ENCODE measurements at places on chromosomes 4 and X.

DNA sequence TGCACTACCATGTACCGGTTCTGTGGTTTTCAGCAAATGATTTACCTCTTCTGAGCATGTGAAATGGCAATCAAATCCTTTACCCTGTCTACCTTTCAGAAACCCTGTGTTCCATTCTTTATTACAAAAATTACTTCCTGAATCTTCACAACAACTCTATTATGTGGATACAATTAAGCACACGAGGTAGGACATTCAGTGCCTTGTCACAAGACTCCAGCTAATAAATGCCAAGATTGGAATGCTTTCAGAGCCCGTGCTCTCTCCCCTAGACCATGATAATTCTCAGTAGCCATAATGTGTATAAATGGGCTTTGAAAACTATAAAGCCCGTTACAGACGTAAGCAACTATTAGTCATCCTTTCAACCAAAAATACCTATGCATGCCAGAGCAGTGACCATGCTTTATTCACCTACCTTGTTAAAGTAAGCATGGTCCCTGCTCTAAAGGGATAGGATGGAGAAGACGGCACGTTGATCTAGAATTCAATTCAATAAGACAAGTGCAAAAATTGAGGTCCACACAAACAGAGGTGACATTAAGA lies 2.4 kb downstream of the RXFP1 start:
- no peak for DNase-seq

GRCh38 chrX:107629540-107629909 lies 1.2 kb downstream of the PRPS1 start:
- peak; percentile 54 for DNase-seq

GRCh38 chr4:128385683-128386304 lies 98.2 kb upstream of the PGRMC2 start:
- no peak for DNase-seq

- no peak for DNase-seq
Observed at GRCh38 chr4:155526452-155527169, 140.0 kb upstream of the GUCY1A1 start.

DNA sequence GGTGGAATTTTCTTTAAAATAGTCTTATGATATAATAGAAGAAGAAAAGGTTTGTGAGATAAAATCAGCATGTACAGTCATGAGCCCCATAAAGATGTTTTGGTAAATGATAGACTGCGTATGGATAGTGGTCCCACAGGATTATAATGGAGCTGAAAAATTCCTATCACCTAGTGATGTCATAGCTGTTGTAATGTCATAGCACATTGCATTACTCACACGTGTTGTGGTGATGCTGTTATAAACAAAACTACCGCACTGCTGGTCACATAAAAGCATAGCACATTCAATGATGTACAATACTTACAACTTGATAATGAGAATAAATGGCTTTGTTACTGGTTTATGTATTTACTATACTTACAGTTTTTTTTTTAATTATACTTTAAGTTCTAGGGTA lies 715.2 kb upstream of the HTR2C start:
- no peak for DNase-seq

- DNase-seq, result no peak
Observed at GRCh38 chr4:76559236-76560071, 124.4 kb downstream of the SHROOM3 start.

DNA sequence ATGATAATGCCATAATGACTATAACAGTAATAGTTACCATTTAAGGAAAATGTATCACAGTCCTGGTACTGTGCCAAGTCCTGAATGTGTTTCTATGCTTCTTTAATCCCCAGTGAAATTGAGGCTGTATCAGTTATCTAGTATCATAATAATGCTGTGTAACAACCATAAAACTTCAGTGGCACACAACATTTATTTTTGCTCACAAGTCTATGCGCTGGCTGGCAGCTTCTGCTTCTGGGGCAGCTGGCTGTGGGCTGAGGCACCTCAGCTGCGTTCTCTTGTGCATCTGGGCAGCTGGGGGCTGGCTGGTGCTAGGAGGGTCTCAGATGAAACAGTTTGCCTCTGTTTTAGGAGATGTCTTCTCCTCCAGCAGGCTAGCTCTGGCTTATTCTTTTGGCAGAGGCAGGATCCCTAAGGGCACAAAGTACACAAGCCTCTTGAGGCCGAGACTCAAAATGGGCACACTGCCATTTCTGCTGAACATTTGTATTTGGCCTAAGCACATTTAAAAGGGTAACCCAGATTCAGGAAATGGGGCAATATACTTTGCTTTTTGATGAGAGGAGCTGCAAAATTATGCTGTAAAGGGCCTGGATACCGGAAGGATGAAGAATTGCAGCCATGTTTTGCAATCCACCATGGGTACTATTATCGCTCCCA lies 62.6 kb upstream of the DHX15 start:
- DNase-seq, result no peak

DNA sequence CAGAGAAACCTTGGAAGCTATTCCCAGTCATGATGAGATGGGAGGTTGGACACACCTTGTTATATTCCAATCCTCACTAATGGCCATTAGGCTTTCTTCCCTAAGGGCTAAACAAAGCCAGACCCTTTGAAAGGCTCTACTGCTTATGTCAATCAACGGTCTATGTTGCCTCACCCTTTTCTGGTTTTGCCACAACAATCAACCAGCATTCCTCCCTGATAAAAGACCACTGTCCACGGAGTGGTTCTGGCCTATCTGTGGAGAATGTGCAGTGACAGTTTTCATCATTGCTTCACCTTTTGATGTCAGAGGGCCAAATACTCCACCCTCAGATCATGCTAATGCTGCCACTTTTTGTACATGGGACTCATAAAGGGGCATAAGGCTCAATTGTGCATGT lies 913.4 kb downstream of the RPA4 start:
- DNase-seq, result no peak

GRCh38 chr4:81218206-81218605 lies 3.2 kb upstream of the PRKG2 start:
- no peak for DNase-seq

GRCh38 chrX:55039471-55039870 lies 8.7 kb upstream of the ALAS2 start:
- no peak for DNase-seq

DNA sequence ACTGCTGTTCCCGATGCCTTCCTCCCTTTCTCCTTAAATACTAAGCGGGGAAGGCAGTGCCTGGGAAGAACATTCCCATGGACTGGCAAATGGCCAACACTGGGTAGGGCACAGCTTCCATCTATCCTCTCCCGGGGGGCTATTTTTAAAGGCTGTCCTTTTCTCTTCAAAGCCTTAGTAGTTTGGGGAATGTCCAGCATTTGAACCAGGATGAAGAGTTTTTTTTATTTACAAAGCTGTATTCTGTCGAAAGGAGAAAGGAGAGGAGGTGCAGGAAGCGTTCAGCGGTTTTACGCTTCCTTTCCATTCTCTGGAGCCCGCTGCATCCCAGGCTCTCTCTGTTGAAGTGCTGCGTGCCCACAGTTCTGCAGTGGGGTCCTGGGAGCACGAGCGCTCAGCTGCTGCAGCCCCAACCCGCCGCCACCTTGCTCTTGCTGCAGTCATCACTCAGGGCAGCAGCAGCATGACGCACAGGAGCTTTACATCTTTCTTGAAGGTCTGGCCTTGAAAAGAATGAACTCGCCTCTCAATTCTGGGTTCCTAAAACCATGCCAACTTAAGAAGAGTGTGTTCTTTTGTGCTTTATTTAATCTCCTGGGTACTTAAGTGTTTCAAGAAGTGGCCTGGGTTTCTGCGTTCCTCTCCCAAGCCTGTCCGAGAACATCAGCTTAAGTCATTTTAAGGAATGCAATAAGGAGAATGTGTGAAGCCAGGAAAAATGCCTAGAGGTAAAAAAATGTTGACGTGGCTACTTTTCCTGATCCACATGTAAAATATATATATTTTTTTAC lies 427.2 kb downstream of the MAPK10 start:
- DNase-seq, result peak; percentile 71

- DNase-seq, result no peak
Observed at GRCh38 chr4:12126474-12126873, 697.8 kb upstream of the HS3ST1 start.

GRCh38 chr4:45063696-45064095 lies 337.3 kb upstream of the GNPDA2 start:
- peak; percentile 44 for DNase-seq

DNA sequence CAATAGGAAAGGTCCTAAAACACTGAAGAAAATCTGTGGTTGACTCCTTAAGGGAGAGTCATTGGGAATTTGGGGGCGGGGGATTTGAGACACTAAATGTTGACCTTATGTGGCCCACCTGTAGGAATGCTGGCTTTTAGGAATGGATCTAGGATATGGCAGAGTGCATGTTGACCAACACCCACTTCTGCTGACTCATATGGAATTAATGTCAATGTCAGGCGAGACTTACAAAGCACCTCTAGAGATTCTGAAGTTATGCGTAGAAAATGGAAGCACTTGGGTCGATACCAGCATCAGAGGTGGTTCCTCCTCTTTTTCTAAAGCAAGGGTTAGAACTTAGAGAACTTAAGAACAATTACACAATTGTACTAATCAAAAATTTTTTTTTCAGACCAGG lies 100.6 kb upstream of the CBR4 start:
- no peak for DNase-seq

DNA sequence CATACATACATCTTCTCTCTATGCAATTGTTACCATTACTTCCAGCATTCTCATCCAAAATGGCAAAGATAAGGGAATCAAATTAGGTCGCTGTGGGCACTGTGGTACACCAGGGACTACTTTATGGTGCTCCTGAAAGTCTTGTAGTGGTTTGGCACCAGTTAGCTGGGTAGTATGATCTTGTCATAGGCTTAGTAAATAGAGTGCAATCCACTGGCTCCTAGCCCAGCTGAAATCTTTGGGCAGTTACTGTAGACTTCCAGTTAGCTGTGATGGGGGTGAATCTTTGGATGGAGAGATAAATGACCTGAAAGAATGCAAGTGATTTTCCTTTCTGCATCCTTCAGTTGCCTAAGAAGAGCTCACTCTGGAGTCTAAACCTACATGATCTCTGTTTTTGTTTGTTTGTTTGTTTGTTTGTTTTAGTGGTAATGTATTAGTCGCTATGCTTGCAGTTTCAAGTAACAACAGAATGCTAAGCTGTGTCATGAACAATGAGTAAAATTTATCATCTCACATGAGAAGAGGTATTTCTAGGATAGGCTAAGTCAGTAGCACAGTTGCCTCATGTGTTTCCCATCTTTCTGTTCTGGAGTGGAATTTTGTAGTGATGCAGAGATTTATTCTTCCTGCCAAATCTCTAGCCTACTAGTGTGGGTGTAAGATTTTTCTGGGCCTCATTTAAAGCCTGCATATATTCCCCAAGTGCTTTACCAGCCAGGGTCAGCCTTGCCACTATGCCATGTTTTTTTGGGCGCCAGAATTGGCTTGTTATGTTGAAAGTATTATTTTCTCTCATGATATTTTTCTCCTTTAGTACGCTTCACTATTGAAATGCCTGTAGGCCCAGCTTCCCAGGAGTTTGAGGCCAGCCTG lies 24.2 kb downstream of the HERC3 start:
- DNase-seq, result peak; percentile 88

GRCh38 chrX:47561659-47562151 lies 700 bp downstream of the ARAF start:
- no peak for DNase-seq

DNA sequence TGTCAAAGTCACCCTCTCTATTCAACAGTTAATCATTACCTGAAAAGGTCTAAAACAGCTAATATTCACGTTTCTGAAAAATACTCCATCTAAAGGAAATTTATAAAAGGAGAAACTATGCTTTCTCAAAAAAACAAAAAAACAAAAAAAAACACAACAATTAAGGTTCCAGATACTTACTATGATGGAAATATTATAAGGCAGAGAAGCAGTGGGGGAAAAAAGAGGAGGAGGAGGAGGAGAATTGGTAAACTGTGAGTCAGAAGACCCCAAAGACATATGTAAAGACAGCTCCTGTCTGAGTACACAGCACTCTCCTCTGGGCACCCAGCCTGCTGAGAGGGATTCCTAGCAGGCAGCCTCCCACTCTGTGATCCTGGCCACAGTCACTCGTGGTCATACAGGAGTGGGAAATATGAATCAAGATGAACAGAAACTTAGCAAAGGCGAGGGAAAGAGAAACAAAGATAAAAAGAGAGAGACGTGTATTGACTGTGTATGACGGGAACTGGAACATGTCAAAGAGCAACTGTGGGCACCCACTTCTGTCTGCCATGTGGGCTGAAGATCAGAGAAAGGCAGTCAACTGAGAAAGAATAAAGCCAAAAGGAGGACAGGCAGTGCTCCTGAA lies 12.5 kb downstream of the KLHL15 start:
- no peak for DNase-seq

DNA sequence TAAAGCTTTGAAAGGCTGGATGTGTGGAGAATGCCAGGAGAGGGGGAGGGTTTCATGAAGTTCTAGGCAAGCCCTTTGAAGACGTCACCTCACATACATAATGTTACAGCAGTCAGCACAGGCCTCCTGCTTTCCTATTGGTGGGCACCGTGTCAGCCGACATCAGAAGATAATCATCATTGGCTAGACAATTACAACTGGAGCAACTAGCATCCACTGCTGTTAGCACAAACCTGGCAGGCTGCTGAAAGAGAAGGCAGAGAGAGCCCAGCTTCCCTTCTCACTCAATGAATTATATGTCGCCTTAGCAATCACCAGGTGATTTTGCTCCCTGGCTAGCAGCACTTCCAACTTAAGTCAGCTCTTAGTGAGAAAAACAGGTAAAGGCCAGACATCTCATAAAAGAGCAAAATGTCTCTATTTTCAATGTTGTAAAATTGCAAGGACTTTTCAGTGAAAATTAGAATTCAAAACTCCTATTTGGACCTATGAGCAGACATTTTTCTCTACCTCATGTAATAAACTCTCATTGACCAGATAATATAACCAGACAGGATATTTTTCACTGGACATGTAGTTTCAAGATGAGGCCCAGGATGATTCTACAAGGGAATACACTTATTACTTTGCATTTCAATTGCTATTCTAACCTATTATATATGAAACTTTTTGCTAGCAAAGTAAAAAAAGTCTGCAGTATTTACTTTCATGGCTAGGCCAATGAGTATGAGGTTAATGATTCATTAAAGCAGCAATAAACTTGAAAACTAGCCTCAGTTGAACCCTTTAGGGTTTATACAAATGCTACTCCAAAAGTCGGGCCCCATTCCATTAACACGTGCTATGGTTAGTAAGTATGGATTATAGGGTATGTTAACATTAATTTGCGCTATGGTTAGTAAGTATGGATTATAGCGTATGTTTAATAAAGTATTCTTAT lies 4.3 kb downstream of the ELOVL6 start:
- DNase-seq, result peak; percentile 96

GRCh38 chr4:169219440-169219839 lies 51.3 kb downstream of the SH3RF1 start:
- no peak for DNase-seq

DNA sequence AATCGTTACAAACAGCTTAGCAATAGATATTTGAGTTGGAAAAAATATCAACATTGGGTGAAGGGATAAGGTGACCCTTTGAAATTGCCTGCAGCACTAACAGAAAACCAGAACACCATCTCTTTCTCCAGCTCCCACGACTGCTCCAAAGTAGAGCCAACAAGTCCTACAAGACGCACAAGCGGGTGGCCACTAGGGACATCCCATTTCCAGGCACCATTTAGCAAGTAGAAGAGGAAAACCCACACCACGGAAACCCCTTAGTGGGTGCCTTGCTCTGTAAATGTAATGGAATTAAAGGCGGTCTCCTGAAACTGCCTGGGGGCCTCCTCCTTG lies 1.9 kb downstream of the ARHGAP6 start:
- no peak for DNase-seq

GRCh38 chr4:186644737-186645261 lies 78.9 kb downstream of the FAT1 start:
- no peak for DNase-seq

- DNase-seq, result peak; percentile 49
Observed at GRCh38 chr4:84032372-84032771, 466.7 kb downstream of the NKX6-1 start.

GRCh38 chrX:72436010-72436409 lies 130.3 kb upstream of the CITED1 start:
- no peak for DNase-seq

All from brain (organoid and tissue), 16 donors.